ENCODE measurements at places on chromosomes 16 and 17.

DNA sequence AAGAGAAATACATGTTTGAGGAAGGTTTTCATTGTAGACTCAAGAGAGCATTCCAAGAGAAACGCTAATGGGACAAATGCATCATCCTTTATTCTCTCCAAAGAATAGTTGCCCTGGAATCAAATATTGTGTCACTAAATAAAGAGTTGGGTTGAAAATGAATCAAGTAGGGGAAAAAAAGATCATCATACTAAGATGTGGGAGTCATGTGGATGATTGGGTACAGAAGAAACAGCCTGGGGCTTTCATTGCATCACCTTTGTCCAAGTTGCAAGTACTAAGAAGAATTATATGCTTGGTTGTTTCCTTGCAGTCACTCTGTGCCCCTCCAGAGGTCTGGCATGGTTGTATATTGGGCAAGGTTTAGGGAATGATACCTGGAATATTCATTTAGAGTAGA lies 658.9 kb downstream of the TOX3 start:
- DNase-seq: no peak

DNA sequence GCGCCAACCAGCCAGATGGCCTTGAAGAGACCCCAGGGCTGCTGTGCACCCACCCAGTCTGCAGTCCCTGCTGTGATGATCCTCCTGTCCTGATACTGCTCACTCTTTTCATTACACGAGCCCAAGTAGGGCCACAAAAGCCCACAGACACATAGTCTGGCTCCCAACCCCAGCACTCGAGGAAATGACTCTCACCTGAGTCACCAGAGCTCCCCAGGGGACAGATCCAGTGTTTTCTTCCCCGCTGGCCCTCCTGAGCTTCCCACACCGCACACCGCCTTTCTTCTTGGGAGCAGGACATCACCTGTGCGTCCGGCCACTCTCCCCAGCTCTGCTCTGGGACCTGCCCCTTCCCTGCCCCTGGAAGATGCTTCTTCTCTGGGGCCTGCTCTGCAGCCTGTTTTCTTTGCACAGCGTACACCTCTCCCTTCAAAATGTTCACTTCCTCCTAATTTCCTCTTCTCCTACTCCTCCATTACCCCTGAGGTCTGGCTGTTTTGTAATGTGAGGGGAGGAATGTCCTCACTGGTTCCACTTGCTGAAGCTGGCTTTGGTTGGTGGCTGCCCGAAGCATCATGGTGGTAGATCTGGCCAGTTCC lies 2.0 kb upstream of the SCN4A start:
- no peak for DNase-seq

DNA sequence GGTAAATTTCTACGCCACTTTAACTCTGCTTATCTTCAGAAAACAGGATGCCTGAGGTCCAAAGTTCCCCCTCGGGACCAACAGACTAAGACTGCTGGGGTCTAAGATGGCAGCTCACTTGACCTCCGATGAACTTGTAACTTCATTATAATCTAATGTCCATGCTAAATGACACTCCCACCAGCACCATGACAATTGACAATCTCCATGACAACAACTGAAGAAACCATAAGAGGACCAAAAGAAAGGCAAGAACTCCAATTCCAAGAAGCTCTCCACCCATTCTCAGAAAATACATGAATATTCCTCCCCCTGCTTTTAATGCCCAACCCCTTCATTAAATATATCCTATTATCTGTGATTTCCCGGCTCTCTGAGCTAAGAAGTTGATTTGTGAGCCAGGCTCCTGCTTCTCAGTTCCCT lies 7.5 kb downstream of the CCL4 start:
- DNase-seq: no peak

DNA sequence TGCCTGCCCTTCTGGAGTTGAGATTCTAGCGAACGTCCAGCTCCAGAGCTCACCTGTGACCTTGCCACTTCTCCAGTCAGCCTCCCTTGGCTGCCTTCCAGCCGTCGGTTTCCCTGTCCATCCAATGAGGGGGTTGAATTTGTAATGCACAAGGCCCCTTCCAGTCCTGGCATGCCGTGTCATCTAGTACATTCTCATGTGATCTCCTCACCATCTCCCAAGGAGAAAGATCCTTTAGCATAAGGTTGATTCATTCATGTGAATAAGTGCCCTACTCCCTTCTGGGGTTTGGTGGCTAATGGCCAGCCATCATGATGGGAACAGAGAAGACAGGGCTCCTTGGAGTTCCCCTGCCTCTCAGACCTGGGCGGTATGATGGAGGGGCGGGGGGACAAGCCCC lies 18.9 kb upstream of the ABCC3 start:
- no peak for DNase-seq

DNA sequence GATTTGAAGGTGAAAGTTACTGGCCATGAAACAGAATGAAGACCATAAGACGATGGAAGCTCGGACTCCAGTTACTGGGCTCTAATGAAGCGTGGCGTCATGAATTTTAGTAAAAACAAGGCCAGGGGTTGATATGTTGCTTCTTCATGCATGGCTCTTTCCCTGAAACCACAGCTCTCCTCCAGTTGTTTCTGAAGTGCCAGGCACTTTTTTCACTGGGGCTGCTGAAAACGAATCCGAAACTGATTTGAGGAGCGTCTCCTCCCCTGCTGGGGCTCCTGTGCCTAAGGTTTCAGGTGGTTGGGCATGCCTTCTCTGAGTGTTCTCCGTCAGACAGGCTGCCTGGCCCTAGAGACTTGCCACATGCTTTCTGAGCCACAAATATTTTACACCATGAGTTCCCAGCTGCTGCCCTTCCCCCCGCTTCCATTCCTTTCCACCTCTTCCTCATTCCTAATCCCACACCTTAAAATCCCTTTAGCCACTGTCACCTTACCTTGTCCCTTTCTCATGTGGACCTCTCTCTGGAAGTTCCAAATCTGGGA lies 3.7 kb upstream of the MYL4 start:
- peak; percentile 63 for DNase-seq

DNA sequence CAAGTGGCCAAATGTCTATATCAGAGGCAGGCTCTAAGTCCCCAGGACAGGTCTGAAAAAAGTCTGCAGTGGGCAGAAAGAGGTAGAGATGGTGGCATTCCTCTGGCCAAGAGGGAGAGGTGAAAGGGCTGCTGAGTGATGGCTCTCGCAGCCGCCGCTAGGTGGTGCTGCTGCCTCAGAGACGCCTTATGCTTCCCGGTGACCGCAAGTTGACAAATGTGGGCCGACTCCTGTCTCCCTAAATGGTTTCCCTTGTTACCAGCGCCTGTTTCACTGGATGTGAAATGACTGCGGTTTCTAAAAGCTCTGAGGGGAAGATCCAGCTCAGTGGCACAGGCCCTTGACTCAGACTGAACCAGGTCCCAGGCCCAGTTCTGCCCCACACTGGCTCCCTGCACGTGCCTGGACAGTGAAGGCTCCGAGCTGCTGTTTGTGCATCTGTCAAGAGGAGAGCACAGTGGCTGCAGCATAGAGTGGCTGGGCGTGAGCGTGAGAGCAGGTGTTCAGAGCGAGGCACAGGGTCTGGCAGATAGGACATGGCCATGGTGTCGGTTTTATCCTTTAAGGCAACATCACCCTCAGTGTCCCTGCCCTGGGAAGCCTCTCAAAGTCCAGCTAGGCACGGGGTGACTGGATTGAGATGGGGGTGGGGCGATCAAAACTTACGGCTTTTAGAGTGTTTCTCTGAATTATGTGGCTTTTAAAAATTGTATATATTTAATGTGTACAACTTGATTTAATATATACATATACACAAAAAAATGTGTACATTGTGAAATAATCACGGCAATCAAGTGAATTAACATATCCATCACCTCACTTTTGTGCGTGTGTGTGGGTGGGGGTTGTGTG lies 19.9 kb downstream of the CLEC16A start:
- peak; percentile 84 for DNase-seq

- no peak for DNase-seq
Measured at GRCh38 chr17:54967621-54968261, 713 bp downstream of the COX11 start.

- DNase-seq: peak; percentile 47
Measured at GRCh38 chr17:55580596-55581133, 69.4 kb upstream of the SMIM36 start.

DNA sequence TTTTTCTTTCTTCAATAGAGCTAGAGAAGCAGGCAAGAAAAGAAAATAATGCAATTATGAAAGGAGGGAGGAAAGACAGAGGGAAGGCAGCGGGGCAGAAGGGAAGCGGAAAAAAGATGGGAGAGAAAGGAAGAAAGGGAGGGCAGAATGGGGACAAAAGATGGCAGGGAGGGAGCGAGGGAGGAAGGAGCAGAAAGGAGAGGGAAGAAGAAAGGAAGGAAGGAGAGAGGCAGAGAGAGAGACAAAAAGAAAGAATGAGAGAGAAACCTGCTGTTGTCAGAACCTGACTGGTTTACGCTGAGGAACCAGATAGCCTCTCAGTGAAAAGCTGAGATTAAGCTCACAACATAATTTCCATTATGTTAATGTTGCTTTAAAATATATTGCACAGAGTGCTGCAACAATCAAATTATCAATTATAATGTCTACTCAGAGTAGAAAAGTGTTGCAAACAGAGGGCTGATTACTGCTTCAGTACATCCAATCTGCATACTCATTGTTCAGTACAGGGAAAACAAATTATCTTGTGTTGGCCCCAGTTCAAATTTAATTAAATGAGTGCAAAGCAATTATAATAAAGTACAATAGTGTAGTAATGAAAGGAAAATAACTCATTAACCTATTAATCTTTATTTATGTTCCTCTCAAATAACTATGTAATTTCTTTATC lies 32.0 kb upstream of the TOX3 start:
- no peak for DNase-seq

- DNase-seq: no peak
Measured at GRCh38 chr16:52076332-52076731, 470.6 kb downstream of the TOX3 start.

- no peak for DNase-seq
Measured at GRCh38 chr17:19288453-19288852, 51.3 kb downstream of the EPN2 start.

GRCh38 chr16:5036228-5037156 lies 2.8 kb upstream of the NAGPA start:
- no peak for DNase-seq

DNA sequence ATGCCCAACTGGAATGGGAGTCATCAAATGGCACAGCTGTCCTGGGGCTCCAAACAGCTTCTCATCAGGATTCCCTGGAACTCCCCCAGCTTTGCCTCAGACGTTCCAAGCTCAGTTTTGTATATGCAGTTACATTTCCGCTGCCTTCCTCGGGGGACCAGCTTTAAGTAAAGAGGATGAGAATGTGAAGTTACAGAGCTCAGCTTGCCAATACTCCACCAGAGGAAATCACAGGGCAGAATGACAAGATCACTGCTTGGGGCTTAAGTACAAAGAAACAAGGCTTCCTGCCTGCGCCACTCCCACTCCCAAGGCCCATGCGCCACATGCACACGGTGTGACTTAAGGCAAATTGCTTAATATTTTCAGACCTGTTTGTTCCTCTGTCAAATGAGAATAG lies 272.4 kb upstream of the CDH11 start:
- no peak for DNase-seq

DNA sequence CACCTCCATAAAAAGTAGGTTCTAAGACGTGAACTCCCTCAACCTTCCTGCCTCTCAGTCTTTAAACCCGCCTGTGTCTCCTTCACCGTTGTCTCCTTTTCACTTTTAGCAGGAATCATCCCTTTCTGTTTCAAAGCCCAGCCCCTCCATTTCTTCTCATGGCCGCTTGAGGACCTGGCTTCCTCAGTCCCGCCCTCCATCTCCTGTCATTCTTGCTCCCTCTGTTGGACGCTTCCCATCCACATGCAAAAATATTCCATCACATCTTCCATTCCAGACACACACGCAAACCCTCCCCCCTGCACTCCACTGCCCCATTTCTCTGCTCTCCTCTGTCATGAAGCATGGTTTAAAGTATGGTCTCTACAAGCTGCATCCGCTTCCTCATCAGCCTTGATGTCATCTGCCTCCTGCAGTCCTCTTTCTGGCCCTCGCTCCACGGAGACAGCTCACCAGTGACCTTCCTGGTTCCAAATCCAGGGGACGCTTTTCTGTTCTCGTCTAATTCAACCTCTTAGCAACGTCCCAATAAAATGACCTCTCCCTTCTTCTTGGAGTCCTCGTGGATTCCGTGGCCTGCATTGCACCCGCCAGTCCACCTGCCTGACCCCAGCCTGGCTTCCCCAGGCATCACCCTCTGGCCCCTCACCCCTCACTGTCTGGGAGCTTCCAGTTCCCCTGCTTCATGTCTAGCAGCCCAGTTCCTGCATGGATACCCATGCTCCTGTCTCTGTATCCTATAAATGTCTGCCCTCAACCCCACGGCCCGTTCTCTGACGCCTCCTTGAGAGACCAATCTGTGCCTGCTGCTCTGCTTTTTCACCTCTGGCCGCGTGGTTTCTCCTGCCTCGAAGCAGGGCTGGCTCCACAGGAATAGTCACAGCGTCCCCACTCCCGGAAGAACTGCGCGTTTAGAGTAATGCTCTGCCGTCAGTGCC lies 26.2 kb downstream of the ANKRD40 start:
- no peak for DNase-seq
